ENCODE measurements at places on chromosomes 7 and 10.

- peak; percentile 73 for DNase-seq
Measured at GRCh38 chr7:38222481-38223096, 44.5 kb downstream of the STARD3NL start.

- DNase-seq = peak; percentile 80
Measured at GRCh38 chr7:41003611-41003940, 699.3 kb downstream of the INHBA start.

GRCh38 chr10:63587191-63587590 lies 66.0 kb downstream of the REEP3 start:
- no peak for DNase-seq

DNA sequence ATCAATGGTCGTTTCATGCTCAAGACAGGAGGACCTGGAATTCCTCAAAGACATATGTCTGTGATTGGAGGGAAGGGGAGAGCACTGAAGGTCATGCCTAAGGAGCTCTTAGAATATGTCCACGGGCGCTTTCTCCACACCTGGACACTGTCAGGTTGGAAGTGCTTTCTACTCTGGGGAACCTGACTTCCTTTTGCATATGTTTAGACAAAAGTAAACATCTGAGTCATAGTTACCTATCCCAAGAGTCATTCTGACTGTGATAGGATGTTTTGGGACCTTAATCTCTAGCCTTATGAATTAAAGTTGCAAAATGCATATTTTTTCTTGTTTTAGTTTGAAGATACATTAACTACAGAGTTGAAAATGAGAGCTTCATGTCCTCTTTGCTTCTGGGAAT lies 251.7 kb downstream of the KLF6 start:
- DNase-seq = peak; percentile 13

DNA sequence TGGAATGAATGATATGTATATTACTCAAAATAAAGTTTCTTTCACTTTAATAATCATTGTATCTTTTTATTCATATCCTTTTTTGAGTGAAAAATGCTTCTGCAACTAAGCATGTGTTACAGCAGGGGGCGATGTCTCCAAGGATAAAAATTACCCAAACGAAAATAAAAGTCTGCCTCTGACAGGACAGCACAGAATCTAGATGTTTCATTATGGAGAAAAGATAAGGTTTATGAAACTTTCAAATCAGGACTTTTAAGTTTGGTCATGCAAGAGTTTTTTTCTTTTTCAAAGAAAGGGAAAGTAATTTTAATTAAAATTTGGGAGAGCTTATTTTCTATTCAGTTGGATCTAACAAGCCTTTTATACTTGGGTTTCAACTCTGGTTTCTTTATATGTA lies 48.4 kb downstream of the TES start:
- DNase-seq = peak; percentile 71

DNA sequence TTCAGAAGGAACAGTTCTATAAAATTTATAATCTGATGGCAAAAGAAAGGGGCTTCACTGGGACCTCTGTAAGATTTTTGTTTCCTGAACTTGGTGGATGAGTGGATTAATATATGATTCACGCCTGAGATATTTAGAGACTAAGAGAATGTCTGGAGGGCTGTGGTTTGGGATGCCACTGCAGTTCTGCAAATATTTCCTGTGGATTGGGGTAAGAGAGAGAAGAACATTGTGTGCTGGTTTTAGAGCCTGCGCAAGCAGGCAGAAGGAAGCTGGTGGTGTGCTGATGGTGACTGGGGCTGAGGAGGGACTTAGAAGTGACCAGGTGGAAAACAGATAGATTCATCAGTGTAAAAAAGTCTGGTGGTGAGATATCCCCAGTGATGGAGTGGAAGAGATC lies 87.0 kb downstream of the SUGCT start:
- no peak for DNase-seq

DNA sequence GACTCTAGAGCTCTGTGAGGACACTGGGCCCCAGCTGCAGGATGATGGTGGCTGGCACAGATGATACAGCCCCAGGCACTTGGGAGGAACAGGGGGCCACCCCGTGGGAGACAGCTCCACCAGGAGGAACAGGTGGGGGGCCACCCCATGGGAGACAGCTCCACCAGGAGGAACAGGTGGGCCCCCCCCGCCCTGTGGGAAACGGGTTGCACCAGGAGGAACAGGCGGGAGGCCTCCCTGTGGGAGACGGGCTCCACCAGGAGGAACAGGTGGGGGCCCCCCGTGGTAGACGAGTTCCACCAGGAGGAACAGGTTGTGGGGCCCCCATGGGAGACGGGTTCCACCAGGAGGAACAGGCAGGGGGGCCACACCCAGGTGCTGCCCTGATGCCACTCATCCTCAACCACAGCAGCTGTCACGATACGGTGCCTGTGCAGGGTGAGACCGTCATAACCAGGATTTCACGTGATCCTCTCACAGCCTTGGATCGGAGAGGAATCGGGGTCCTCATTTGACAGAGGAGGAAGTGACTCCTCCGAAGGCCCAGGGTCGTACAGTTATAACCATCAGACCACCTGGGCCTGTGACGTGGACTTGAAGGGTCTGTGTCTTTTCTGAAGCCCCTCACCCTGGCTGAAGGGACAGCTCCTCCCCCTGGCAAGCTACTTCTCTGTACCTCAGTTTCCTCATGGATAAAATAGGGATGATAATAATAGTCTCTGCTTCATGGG lies 49.2 kb upstream of the NANOS1 start:
- DNase-seq = no peak

- no peak for DNase-seq
Measured at GRCh38 chr10:116679351-116679750, 58.6 kb downstream of the PNLIPRP2 start.

DNA sequence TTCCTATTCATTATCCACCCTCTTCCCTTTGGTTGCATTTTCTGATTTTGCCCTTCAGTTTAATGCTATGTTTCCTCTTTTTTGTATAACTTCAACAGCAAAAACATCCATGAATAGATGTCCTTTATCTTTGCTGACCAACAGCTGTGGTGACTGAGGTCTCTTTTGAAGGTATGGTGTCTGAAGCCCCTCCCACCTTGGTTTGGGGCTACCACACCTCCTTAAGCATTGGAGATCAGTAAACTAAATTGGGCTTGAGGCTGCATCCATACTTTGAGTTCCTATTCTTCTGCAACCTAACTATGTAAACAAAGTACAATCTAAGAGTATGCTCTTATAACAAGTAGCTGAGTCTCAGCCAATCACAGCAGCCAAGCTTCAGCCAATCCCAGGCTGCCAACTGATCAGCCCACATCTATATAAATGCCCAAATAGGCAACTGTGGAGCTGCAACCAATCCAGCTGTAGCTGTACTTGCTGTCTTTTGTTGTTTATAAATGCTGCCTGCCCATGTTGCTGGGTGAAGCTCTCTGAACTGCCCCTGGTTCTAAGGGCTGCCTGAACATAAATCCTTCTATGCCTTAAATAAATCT lies 69.4 kb upstream of the PDLIM1 start:
- DNase-seq = no peak

DNA sequence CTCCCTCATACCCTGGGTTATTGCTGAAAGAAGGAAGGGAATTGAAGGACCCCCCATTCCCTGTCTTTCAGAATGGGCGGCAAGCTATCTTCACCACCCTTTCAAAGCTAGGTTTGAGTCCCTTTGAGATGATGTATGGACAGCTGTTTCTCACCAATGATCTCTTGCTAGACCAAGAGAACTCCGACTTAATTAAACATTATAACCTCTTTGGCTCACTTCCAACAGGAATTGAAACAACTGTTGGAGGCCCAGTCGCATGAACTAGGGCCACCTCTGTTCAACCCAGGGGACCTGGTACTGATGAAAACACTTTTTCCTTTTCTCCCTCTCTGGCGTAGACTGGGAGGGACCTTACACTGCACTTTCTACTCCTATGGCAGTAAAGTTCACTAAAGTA lies 110.6 kb downstream of the ITGB8 start:
- no peak for DNase-seq

DNA sequence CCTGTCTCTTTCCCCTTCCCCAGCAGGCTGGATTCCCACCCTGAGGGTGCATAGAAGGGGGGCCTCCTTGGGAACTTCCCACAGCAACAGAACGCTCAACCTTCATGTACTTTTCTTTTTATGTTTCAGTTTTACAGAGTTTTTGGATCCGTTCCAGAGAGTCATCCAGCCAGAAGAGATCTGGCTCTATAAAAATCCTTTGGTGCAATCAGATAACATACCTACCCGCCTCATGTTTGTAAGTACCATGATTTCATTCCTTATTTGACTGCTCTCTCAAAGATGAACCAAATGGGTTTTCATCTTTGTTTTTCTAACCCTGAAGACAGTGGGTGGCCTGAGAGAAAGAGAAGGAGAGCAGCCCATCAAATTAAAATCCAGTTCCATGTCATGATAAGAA lies 46.7 kb downstream of the PLPP4 start:
- DNase-seq = no peak

- peak; percentile 67 for DNase-seq
Measured at GRCh38 chr7:54879776-54880175, 120.8 kb upstream of the SEC61G start.

GRCh38 chr7:137695942-137696341 lies 150.8 kb downstream of the DGKI start:
- DNase-seq = no peak

- no peak for DNase-seq
Measured at GRCh38 chr10:102641402-102641801, 2.9 kb upstream of the TRIM8 start.

GRCh38 chr10:123909866-123910265 lies 18.3 kb upstream of the CPXM2 start:
- DNase-seq = no peak

DNA sequence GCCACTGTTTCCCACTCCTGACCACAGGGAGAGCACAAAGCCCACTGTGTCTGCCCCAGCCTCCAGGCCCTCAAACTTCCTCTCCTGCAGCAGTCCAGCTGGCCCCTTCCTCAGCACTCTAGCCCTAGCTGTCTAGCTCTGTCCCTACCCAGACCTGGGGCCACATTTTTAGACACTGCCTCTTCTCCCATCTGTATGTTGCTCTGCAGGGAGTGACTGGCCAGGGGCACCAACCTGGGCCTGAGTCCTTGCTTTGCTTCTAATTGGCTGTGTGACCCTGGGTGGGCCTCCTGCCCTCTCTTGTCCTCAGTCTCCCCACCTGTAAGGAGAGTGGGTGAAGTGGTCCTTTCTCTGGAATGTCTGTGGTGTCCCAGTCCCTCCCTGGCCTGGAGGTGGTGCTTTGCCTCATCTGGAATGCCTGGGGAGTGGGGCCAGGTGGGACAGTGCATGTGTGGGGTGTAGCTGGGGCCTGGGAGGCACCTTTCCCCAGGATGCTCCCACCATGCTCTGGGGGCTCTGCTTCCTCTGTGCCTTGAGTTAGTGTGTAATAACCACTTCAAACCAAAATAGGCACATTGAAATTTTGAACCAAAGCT lies 25.1 kb downstream of the AQP1 start:
- no peak for DNase-seq

- DNase-seq = no peak
Measured at GRCh38 chr10:133365461-133366129, 7.6 kb downstream of the ECHS1 start.

DNA sequence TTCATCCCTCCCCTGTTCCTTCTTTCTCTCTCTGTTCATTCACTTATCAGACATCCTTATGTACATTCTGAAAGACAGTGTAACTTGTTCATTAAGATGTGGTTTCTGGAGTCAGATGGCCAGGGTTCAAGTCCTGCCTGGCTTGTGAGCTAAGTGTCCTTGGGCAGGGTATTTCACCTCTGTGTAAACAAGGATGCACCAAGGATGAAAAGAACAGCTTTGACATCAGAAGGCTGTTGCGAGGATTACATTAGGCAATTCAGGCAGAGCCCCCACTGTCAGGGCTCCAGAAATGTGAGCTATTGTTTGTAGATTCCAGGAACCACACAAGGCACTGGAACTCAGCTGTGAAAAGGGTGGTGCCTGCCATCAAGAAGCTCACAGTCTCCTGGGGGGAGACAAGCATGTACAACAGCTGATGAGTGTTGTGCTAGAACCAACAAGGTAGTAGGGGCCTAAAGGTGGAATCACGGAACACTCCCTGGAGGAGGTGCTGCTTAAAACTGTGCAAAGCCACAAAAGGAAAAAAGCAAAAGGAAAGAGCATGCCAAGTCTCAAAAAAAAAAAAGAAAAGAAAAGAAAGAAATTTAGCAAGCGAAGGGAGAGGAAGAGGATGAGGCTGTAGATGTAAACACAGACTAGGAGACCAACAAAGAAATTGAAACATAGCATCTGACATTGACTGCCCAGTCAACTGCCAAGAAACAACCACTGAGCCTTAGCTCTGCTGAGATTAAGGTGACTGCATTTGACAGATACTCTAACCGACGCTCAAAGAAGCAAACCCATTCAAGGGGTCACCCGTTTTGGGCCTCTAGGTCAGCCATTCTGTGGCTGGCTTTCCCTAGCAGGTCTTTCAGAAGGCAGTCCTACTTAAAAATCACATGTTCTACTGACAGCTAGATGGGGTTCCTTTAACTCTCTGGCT lies 12.5 kb downstream of the PDLIM1 start:
- no peak for DNase-seq

DNA sequence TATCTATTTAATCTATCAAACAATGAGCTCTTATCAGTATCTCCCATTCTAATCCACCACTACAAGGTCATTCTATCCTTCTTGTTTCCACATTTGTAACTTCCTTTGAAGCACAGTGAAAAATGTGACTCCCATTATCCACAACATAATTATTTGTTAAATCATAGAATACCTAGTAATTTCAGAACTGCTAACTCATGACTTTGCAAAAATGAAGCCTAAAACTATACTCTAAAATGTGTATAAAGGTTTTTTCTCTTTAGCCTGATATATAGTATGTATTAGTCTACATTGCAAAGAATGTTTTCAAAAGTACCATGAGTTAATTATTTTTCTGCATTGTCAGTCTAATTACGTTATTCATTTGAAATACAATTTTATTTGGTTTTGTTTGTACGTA lies 12.0 kb upstream of the MRPS16 start:
- DNase-seq = no peak

GRCh38 chr7:44639671-44640321 lies 33.4 kb downstream of the OGDH start:
- peak; percentile 28 for DNase-seq

GRCh38 chr10:24288581-24288980 lies 79.6 kb downstream of the KIAA1217 start:
- DNase-seq = no peak

GRCh38 chr7:98086281-98086718 lies 20.4 kb upstream of the LMTK2 start:
- DNase-seq = peak; percentile 93

- DNase-seq = no peak
Measured at GRCh38 chr10:97328646-97329453, 5.7 kb downstream of the FRAT2 start.

DNA sequence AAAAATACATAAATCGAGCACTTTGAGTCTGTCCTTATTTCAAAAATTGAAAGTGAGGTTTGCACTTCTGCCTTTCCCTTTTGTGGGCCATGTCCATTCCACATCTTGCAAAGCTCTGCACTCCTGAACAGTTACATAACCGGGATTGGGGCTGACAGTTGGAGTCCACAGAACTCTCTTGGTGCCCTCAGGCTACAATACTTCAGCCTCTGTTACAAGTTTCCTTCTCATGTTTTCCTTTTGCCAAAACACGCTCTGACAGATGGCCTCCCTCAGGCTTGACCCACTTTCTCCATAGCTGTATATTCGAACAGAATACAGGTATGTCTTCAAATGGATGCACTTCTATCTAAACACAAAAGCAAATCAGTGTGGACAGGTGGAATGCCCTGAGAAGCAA lies 335.9 kb downstream of the WDR37 start:
- DNase-seq = no peak
